Astrocyte (in vitro differentiated cells and primary cell): ENCODE measurements at places on chromosomes 1 and 21.

DNA sequence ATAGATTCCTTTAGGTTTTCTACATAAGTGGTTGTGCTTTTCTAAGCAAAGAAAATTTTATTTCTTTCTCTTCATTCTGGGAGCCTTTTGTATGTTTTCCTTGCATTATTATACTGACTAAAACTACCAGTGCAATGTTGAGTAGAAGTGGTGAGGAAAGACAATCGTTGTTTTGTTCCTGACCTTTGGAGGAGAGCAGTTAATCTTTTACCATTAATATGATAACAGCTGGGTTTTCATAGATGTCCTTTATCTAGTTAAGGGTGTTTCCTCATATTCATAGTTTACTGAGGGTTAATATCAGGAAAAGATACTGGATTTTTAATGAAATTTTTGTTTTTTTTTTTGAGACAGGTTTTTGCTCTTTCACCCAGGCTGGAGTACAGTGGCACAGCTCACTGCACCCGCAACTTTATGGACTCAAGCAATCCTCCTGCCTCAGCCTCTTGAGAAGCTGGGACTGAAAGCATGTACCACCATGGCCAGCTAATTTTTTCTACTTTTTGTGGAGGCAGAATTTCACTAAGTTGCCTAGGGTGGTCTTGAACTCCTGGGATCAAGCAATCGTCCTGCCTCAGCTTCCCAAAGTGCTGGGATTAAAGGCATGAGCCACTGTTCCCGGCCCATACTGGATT, 9.0 kb upstream of the KCTD3 start:
- DNase-seq, result no peak

DNA sequence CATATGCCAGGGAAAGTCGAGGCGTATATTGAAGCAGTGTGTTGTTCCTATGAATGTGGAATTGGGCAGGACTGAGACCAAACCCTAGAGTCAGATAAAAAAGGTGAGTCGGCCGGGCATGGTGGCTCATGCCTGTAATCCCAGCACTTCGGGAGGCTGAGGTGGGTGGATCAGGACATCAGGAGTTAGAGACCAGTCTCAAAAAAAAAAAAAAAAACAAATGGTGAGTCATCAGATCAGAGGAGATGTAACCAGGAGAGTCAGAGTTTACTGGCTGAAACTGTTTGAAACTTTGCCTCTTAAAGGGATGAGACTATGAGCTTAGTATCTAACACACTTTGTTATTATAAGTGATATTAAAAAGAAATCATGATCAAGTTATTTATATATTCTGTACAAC, 26.4 kb upstream of the SYCP1 start:
- DNase-seq, result peak; percentile 1

DNA sequence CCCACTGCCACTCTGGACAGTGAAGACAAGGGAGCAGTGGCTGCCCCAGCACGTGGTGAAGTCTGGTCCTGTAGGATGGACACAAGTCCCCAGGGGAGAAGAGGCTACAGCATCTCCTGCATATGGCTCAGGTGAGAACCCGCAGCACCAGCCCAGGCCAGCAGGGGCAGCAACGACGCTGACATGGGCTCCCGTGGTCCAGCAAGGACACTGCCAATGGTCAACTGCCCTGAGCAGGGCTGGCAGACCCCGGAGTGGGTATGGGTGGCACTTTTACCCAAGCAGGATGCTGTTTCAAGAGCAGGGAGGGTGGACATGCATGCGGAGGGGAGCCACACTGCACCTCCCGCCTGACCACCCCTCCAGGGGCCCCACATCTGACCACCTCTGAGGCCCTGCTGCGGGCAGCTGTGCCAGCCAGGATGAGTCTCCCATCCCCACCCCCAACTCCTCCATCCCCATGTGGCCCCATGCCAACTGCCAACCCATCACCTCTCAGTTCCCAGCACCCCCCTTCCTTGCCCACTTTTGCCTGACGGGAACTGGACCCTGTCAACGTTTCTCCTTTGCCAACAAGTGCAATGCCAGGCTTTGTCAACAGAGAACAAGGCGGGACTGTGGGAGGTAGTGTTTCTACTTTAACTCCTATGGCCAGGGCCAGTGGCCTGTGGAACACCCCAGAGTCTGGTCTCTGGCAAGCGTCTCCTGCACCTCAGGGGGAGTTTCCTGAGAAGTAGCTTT, 8.6 kb downstream of the MORN1 start:
- no peak for DNase-seq

DNA sequence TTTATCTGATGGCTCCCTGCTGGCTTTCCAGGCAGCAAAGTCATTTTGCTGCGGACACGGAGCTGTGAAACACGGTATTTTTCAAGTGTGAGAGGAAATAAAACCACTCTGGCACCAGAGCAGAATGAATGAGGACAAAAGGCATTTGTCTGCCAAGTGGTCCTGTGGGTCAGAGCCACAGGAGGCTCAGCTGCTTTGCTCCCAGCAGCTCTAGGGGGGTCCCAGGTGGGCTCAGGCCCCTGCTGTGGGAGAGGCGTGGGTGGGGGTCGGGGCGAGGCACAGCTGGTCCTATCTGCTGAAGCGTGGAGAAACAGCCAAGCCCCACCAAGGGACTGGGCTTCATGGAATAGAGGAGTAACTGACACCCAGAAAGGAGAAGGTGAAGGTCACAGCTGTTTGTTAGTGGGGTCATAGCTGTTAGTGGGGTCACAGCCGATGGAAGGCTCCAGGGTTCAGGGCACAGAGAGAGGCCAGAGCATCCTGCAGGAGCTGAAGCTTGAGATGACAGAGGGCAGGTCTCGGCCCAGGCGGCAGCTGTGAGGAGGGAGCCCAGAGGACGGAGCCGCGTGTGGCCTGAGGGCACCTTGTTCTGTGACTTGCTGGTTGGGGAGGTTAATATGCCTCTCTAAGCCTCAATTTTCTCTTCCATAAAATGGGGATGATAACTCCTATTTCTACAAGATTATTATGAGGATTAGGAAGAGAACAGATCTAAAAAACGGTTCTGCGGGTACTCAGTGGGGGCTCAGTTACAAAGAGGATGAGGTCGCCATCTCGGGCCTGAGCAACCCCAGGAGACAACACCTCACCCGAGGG, 7.1 kb downstream of the KIF17 start:
- DNase-seq, result no peak
